ENCODE measurements at places on chromosomes 3 and 15.
A peak's percentile ranks its signal among the peaks of the same experiment; 100 is the strongest.

DNA sequence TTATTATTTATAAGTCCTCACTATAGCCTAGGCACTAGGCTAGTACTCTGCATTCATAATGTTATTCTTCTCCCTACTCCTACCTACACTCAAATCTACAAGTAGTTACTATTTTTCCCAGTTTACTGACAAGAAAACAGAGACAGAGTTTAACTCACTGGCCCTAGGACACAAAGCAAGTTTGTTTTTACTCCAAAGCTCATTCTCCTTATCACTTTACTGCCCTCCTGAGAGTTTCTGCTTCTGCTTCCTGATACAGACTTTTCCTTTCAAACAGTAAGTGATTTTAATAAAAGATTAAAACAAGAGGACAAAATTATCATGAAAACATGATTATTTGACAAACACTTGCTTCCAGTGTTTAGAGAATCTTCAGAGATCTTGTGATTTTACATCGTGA lies 60.6 kb upstream of the CADPS start:
- DNase-seq = no peak

GRCh38 chr3:3552761-3553160 lies 246.5 kb upstream of the LRRN1 start:
- no peak for DNase-seq

GRCh38 chr3:140816372-140817195 lies 125.1 kb upstream of the SLC25A36 start:
- DNase-seq = no peak

DNA sequence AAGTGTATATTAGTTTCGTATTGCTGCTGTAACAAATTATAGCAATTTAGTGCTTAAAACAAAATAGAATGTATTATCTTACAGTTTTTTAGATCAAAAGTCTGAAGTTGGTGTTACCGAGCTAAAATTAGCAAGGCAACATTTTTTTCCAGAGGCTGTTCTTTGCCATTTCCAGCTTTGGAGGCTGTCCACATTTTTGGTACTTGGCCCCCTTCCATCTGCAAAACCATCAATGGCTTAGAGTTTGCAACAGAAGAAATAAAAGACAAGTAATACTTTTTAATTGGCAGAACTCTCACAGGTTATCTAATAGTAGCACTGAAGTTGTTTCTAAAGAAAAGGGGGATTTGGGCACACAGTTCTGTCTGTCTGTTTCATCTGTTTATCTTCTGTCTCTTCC lies 1248.5 kb downstream of the ROBO1 start:
- DNase-seq = no peak

DNA sequence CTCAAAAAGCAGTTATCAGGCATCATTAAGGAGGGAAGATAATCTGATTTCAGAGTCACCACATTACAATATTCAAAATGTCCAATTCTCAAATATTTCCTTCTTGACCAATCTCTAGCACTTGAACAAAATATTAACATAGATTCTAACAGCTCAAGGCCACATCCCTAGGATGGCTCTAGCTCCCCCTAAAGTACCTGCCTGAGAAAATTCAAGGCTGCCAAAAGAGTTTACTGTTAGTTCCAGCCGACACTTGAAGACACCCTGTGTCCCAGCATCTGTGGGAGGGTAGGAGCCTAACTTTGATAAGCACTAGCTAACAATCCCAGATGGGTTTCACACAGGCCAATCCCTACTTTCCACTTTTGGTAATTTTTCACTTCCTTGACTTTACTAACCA lies 10.4 kb downstream of the NSMCE3 start:
- no peak for DNase-seq

DNA sequence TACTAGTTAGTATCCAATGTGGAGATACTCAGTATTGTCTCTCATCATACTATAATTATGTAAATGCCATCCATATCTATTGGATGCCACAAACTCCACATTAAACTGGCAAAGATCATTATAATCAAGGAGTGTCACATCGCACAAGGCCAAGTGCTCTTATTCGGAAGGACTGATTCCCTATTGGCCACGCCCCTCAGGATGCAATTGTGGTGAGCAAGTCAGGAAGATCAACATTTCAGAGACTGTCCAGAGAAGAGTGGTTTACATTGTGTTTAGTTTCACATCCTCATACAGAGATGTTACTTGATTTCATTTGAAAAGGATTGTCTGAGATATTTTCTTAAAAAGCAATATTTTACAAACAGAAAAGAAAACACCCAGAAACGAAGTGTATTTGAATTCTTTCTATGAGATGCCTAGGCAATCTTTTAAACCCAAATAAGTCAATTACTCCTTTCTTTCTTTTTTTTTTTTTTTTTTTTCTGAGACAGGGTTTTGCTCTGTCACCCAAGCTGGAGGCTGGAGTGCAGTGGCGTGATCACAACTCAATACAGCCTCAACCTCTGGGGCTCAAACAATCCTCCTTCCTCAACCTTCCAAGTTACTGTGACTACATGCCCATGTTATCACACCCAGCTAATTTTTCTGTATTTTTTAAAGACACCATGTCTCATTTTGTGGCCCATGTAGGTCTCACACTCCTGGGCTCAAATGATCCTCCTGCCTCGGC lies 369.1 kb downstream of the RBMS3 start:
- no peak for DNase-seq

GRCh38 chr15:98658831-98659699 lies 10.7 kb downstream of the IGF1R start:
- no peak for DNase-seq

DNA sequence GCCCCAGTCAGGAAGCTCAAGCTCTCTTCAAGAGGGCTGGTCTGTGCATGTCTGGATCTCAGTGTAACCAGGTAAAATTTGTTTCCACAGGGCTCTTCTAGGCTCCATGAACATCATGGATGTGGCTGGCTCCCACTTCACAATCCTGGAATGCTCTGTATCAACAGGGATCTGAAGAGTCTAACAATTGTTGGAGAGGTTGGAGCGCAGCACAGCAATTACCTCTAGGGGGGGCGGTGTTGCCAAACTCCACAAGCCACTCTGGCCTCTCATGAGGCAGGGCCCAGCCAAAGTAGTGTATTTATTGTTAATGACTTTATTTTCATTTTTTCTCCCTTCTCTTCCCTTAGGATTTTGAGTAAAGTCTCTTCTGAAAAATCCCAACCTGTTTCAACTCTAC lies 6.1 kb upstream of the EIF2B5 start:
- no peak for DNase-seq

DNA sequence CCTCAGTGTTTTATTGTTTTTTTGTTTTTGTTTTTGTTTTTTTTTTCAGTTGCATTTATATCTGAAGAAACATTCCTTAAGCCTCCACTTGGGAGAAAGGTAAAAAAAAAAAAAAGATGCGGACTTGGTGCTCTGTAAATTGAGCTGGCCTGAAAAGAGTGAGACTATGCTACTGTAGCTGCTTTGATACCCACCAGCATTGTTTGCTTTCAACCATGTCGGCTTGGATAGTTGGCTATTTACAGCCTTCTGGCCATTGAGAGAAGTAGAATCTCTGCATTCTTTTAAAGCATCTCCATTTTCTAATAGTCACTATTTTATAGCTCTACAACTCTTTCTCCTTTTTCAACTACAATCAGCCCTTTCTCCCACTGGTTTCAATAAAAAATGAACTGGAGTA lies 149.6 kb downstream of the ZIC4 start:
- no peak for DNase-seq

- no peak for DNase-seq
Measured at GRCh38 chr3:64895106-64895990, 207.5 kb upstream of the ADAMTS9 start.

- no peak for DNase-seq
Measured at GRCh38 chr15:59268168-59268851, 61.7 kb downstream of the LDHAL6B start.

- no peak for DNase-seq
Measured at GRCh38 chr15:101614001-101614585, 38.1 kb downstream of the TM2D3 start.

DNA sequence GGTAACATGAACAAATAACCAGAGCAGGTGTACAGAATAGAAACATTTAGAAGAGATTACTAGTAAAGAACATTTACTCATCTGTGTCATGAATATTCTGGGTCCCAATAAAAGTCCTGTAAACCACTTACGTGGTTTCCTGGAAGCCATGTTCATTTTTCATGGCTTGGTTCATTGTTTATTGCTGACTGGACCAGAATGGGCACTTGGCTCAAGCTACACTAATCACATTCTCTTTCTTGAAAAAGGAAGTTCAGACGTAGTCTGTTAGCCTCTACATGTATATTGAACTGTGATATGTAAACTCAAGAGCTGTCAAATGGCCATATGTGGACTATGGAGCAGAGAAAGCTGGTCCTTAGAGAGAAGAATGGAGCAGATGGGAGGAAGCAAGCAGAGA lies 138.3 kb upstream of the FAM3D start:
- DNase-seq = no peak

DNA sequence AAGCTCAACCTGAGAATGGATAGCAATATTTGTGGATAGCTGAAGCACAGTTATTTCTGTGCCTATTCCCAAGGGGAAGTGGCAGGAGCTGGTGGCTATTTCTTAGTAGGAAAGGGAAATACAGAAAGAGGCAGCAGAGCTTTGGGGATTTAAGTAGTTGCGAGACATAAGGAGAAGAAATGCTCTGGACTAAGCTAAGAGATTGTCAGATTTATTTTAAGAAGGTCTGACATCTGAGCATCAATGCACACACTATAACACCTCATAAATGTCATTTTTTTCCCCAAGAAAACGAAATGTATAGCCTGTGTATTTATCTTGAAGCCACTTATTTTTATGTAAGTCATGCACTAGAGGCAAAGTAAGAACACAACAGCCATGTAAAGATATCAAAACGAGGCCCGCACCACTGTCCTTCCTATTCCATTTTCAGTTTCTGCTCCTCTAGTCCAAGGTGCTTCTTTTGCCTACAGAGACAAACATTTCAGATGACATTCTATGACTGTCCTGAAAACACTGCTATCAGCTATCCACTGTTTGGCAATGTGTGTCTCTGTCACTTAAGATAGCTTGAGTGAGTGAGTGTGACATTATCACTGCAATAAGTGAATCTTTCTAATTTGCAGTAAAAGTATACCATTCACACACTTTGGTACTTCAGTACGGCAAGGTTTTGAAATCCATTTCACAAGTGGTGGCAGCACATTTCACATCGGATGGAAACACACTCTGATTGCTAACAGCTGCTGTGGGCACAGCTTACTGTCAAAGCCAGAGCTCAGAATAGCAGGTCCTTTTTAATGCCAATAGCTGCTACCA lies 62.7 kb upstream of the ICE2 start:
- no peak for DNase-seq

DNA sequence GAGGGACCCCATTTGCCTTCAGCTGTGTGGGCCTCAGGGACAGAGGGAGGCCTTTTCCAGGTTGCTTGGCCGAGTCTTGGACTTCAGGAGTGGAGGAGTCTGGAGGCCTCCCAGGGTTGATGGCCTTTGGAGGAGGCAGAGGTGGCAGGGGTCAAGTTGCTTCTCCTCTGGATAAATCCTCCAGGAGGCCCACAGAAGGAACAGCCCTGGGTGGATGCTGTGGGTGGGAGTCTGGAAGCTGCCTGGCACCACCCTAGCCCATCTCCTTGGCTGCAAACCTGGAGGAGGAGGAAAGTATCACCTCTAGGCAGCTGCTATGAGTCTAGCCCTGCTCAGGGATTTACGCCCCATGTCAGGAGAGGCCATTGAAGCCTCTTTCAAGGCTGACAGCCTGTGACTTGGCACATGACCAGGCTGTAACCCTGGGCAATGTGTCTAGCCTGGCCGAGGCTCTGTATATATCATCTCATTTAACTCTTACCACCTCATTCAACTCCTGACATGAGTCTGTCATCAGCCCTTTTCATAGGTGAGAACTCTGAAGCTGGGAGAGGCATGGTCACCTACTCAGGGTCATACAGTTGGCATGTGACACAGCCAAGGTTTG lies 2.9 kb upstream of the PRKCD start:
- DNase-seq = no peak

- DNase-seq = no peak
Measured at GRCh38 chr3:128321418-128321817, 145.3 kb downstream of the DNAJB8 start.

- no peak for DNase-seq
Measured at GRCh38 chr3:52200981-52201679, 3.2 kb downstream of the ALAS1 start.

GRCh38 chr15:59276225-59277178 lies 69.9 kb downstream of the LDHAL6B start:
- no peak for DNase-seq

- no peak for DNase-seq
Measured at GRCh38 chr15:88635318-88635717, 3.5 kb upstream of the ISG20 start.

DNA sequence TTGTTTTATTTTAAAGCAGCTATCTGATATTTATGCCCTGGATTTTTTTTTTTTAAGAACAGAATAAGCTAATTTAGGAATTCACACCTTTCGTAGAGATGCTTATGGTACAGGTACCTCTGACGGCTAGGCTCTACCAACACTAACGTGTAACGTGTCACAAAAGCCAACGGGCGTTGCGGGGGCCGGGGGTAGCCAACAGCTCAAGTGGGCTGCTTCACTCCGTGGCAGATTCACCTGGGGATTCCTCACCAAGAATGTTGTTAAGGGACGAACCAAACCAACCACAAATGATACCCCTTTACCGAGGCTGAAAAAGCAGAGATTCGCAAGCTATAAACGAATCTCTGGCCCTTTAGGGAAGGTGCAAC lies 1.0 kb downstream of the TMCC1 start:
- no peak for DNase-seq

GRCh38 chr3:30658328-30659052 lies 52.1 kb downstream of the TGFBR2 start:
- peak; percentile 60 for DNase-seq

GRCh38 chr3:40608091-40608490 lies 83.3 kb downstream of the ZNF621 start:
- no peak for DNase-seq

- DNase-seq = no peak
Measured at GRCh38 chr3:136939489-136939888, 18.3 kb upstream of the IL20RB start.

GRCh38 chr3:146968204-146968651 lies 363.1 kb upstream of the PLSCR5 start:
- DNase-seq = no peak

GRCh38 chr3:95474338-95474737 lies 1340.1 kb upstream of the EPHA6 start:
- DNase-seq = no peak

DNA sequence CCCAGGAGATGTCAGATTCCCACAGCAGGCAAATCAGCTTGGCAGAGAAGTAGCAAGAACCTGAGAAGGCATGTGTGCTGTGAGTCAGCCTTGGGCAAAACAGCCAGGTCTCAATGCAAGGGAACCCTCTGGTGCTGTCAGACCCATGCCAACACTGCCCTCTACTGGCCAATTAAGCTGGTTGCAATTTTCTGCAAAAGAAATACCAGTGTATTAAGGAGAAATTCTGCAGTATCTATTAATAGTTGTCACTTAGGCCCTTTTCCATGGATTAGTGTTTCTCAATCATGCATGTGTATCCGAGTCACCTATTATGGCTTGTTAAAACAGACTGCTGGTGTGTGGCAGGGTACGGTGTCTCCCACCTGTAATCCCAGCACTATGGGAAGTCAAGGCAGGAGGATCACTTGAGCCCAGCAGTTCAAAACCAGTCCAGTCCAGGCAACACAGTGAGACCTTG lies 26.2 kb downstream of the MAP4 start:
- DNase-seq = peak; percentile 80
